ENCODE measurements at places on chromosomes 11 and 22. TPM values are rescaled to one million over a fixed set of nuclear protein-coding genes. Genes with fewer than 3 reads are reported as not detected.

DNA sequence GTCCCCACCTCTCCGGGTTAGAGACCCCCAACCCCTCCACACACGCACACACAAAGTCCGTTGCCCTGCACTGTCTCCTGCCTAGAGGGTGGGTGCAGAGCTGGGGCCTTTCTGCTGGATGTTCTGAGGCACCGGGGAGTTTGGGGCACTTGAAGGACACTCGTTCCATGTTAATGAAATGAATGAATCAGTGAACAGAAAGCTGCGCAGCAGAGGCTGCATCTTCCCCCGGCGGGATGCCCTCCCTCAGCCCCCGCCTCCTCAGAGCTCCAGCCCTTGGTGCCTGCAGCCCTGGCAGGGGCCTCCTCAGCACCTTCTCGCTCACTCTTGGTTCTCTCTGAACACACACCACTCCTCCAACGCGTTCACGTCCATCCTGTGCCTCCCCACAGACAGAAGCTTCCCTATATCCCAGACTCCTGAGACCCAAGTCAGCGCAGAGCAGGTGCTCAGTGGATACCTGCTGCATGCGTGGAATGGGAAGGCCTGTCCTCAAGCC is 611.9 kb downstream of the TBC1D22A start:
- H3K36me3 ChIP-seq: no peaks in the 10 kb centered on the region
- no peak overlapping the region for H3K4me3 ChIP-seq
- DNase-seq: peak; percentile 36
- H3K27ac ChIP-seq: no peak overlapping the region
- H3K27me3 ChIP-seq: no peaks in the 10 kb centered on the region
- H3K4me1 ChIP-seq: no peaks in the 10 kb centered on the region

GRCh38 chr22:44743804-44744211 is 8.6 kb upstream of the ARHGAP8 start:
- H3K27me3 ChIP-seq: no peaks in the 10 kb centered on the region
- no peak overlapping the region for H3K4me3 ChIP-seq
- no peaks in the 10 kb centered on the region for H3K36me3 ChIP-seq

The TYR gene
- not detected for polyA plus RNA-seq

GRCh38 chr22:44516841-44517240 is 18.8 kb upstream of the RTL6 start:
- no peaks in the 10 kb centered on the region for H3K36me3 ChIP-seq
- H3K27ac ChIP-seq: no peak overlapping the region
- no peaks in the 10 kb centered on the region for H3K4me1 ChIP-seq
- no peaks in the 10 kb centered on the region for H3K27me3 ChIP-seq
- H3K4me3 ChIP-seq: no peak overlapping the region
- DNase-seq: no peak

GRCh38 chr11:107785401-107785800 is 73.2 kb downstream of the SLC35F2 start:
- no peak overlapping the region for H3K4me3 ChIP-seq
- DNase-seq: no peak
- no peaks in the 10 kb centered on the region for H3K4me1 ChIP-seq
- no peak overlapping the region for H3K27ac ChIP-seq
- no peaks in the 10 kb centered on the region for H3K27me3 ChIP-seq

The MRGPRX4 gene
- not detected for polyA plus RNA-seq

- no peak for DNase-seq
- H3K27ac ChIP-seq: peak overlapping the region; percentile 63
- H3K36me3 ChIP-seq: no peaks in the 10 kb centered on the region
- no peaks in the 10 kb centered on the region for H3K27me3 ChIP-seq
Observed at GRCh38 chr22:32574411-32574810, 99.8 kb downstream of the FBXO7 start.

DNA sequence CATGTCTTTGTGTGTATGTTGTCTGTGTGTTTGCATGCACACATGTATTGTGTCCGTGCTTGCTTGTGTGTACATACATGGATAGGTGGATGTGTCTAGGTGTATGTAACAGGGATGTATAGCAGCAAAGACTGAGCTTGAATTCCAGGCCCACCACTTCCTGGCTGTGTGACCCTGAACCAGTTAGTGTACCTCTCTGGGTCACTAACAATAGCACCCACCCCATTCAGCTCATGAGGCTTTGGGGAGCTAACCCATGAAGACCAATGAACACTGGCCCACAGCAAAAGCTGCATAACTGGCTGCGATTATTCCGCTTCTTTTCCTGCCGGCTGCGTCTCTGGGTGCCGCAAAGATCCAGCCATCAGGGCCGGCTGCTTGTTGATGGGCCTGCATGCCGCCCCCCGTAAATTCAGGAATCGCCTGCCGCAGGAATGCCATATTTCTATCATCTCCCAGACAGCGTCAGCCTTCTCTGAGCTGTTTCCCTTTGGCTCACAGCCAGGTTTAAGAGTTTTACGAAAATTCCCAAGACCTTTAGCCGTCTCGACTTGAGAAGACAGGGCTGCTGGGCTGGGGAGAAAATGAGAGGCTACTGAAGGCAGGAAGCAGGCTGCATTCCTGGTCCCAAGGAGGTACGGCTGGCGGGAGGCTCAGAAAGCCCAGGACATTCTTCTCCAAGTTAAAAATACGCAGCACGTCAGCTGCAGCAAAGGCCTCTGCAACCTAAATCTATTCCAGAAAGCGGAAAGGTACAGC is 224.6 kb downstream of the MN1 start:
- DNase-seq: peak; percentile 16
- no peak overlapping the region for H3K4me3 ChIP-seq
- H3K36me3 ChIP-seq: no peaks in the 10 kb centered on the region
- H3K4me1 ChIP-seq: peaks cover 8% of the 10 kb centered on the region
- H3K27ac ChIP-seq: no peak overlapping the region

DNA sequence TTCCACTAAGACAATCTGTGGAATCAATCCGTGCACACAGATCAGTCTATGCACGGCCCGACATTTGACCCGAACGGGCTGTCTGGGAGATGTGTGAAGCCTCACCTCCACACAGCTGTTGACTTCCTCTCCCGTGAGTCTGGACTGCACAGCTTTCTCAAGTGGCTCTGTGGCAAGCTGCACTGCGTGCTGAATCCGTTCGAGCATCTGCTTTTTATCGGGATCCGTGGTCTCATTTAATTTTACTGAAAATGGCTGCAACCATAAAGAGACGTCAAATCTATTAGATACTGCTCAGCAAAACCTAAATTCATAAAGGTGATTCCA is 19.3 kb downstream of the CARS1 start:
- no peak overlapping the region for H3K27ac ChIP-seq
- peaks cover 27% of the 10 kb centered on the region for H3K4me1 ChIP-seq
- DNase-seq: no peak
- no peaks in the 10 kb centered on the region for H3K27me3 ChIP-seq

- DNase-seq: no peak
- H3K4me1 ChIP-seq: no peaks in the 10 kb centered on the region
- H3K36me3 ChIP-seq: no peaks in the 10 kb centered on the region
- no peaks in the 10 kb centered on the region for H3K27me3 ChIP-seq
Observed at GRCh38 chr11:8605971-8606563, 12.0 kb upstream of the STK33 start.

- H3K27me3 ChIP-seq: no peaks in the 10 kb centered on the region
- H3K27ac ChIP-seq: no peak overlapping the region
- DNase-seq: no peak
- peaks cover 68% of the 10 kb centered on the region for H3K4me1 ChIP-seq
- H3K4me3 ChIP-seq: no peak overlapping the region
Observed at GRCh38 chr22:40480996-40481395, 110.6 kb downstream of the SGSM3 start.
